MG63 (cell line): ENCODE measurements at places on chromosomes 3 and 15.

GRCh38 chr3:189590223-189590622 lies 41.0 kb upstream of the TP63 start:
- DNase-seq: no peak

DNA sequence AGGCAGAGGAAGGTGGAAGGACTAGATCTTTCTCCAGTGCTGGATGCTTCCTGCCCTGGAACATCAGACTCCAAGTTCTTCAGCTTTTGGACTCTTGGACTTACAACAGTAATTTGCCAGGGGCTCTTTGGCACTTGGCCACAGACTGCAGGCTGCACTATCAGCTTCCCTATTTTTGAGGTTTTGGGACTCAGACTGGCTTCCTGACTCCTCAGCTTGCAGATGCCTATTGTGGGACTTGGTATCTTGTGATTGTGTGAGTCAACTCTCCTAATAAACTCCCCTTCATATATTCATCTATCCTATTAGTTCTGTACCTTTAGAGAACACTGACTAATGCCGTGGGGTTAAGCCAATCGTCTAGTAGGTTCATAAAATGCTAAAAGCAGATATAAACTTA lies 8.8 kb upstream of the B3GNT5 start:
- no peak for DNase-seq

DNA sequence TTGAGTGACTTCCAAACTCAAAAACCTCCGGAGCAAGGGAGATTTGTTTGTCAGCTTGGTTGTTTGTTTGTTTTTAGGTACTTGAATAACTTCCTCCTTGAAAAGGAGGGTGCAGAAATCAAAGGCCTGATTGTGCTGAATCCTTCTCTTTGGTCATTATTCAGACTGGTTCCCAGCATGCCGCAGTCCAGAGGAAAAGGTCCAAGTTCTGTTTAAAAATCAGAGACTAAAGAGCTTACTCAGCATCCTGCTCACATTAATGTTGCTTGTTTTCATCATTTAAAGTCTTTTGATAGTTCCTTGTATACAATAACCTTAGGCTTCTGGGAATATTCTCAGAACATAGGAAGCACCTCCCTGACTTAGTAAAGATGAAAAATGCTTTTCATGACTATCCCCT lies 982 bp upstream of the SCG3 start:
- no peak for DNase-seq

- no peak for DNase-seq
Observed at GRCh38 chr3:128461731-128462130, 5.0 kb downstream of the DNAJB8 start.

DNA sequence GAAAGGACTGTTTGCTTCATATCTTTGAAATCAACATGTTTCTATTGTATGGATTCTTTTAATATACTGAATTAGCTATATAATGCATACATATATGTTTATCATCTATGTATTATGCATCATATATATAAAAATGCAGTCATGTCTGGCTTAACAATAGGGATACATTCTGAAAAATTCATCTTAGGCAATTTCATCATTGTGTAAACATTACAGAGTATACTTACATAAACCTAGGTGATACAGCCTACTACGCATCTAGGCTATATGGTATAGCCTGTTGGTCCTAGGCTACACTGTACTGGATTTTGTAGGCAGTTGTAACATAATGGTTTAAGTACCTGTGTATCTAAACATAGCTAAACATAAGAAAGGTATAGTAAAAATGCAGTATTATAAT lies 21.7 kb downstream of the CHMP2B start:
- DNase-seq: no peak

- DNase-seq: no peak
Observed at GRCh38 chr15:52050416-52050815, 31.4 kb downstream of the MAPK6 start.

GRCh38 chr15:65870889-65871533 lies 1.7 kb downstream of the RAB11A start:
- no peak for DNase-seq

GRCh38 chr15:50676799-50677483 lies 9.7 kb downstream of the TRPM7 start:
- peak; percentile 31 for DNase-seq

- no peak for DNase-seq
Observed at GRCh38 chr3:15360788-15361493, 28.6 kb upstream of the SH3BP5 start.

GRCh38 chr15:52563501-52564060 lies 5.2 kb downstream of the ARPP19 start:
- DNase-seq: no peak

GRCh38 chr3:138442433-138442832 lies 8.0 kb downstream of the ESYT3 start:
- DNase-seq: peak; percentile 59

DNA sequence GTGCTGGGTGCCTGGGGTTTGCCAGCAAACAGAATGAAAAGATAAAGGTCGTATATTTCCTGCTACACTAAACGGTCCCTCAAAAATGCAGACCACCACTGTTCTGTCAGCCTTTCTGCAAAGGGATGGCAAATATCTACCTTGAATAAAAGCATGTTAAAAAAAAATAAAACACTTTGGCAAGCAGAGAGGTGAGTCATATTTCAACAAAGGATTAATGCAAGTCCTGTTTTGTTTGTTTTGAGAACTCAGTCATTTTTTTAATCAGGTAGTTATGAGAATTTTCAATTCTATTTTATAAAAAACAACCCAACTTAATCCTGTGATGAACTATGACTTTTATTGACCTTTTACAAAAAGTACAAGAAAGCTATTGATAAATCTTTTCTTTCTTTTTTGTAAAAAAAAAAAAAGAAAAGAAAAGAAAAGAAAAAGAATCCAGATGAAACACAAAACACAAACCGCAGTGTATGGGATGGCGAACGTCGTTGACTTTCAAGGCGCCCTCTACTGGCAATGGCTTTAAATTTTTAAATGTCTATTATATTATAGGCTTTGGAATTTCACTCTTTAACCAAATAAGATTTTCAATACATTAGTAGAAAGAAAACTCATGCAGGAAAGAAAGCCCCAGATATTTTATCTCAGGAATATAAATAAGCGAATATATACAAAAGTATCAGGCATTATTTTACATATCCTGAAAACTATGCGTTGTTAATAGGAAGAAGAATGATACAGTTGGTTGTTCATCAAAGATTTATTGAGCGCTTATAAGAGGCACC lies 87.8 kb downstream of the NCEH1 start:
- peak; percentile 39 for DNase-seq

- DNase-seq: no peak
Observed at GRCh38 chr3:59572106-59572505, 522.3 kb upstream of the CFAP20DC start.

- DNase-seq: no peak
Observed at GRCh38 chr3:149751551-149751950, 738 bp downstream of the COMMD2 start.

- DNase-seq: no peak
Observed at GRCh38 chr3:36600404-36600803, 163.9 kb downstream of the DCLK3 start.

DNA sequence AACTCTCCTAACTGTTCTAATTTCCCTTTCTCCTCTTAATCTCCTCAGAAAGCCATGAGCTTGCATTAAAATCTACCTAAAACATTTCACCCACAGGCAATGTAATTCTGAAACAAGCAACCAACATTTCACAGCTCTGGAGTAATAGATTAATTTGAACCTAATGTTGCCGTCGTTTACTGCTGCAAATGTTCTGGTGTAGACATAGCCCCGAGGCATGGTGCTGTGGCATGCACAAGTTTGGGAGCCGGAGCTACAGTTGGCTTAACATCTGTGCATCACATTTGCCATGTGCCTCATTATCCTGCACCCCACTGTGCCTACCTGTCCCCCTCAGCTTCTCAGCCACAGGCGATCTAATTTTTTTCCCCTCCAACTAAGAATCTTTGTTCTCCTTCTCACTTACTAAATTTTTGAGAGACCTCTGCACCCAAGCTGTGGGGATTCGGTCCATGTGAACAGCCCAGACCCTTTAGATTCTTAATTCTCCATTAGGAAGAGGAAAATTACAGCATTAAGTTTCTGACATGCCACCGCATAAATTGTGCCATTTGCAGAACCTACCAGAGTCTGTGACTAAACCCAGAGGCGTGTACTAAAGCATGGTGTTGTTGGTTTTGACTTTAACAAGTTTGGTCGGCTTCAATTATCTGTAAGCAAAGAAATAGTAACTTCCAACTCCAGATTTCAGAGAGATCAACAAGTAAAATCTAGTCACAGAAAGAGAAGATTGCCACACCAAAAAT lies 419.2 kb downstream of the MECOM start:
- DNase-seq: no peak

- no peak for DNase-seq
Observed at GRCh38 chr3:150421799-150422548, 13.9 kb downstream of the TSC22D2 start.
